ENCODE measurements at places on chromosomes 12 and 14.

- DNase-seq = no peak
These were observed 1337.4 kb downstream of the FSCB start for GRCh38 chr14:43169722-43170121.

DNA sequence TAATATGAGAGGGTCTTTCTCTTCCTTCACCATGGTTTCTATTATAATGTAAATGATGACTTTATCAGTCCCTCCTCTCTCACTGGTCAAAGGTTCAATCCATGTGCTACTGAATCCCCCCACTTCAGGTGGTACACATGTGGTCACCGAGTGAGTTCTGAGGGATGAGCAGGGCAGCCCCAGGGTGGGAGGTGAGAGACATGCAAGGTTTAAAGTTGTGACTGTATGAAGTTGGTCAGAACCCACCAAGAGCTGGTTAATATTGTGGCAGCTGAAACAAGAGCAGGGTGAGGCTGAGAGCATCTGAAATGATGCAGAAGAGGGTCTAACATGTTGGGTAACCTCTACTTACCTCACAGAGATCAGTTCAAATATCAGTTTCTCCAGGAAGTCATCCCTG lies 444.7 kb upstream of the FBXO33 start:
- DNase-seq = no peak

DNA sequence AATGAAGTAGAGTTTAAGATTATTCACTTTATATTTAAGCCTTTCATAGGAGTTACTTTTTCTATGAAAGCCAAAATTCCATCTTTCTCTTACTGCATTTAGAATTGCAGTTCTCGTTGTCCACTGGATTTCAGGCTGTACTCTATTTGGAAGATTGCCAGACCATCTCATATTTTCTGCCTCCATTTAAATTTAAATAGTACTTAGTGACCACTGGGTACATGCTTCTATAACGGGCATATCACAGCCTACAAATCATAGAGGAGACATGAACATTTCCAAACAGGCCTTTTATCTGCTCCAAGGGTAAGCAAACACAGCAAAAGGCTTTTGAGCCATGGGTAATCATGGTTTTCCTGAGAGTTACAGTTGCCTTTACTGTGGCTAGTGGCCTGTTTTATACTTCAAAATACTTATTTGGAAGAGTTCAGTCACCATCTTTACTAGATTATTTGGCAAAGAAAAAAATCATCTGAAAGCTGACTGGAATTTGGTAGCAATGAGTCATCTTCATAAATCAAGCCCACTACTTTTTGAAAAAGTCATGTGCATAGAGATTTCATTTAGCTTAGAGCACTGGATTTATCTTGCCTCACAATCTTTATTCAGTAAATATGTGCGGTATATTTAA lies 15.7 kb downstream of the ANO6 start:
- DNase-seq = no peak

DNA sequence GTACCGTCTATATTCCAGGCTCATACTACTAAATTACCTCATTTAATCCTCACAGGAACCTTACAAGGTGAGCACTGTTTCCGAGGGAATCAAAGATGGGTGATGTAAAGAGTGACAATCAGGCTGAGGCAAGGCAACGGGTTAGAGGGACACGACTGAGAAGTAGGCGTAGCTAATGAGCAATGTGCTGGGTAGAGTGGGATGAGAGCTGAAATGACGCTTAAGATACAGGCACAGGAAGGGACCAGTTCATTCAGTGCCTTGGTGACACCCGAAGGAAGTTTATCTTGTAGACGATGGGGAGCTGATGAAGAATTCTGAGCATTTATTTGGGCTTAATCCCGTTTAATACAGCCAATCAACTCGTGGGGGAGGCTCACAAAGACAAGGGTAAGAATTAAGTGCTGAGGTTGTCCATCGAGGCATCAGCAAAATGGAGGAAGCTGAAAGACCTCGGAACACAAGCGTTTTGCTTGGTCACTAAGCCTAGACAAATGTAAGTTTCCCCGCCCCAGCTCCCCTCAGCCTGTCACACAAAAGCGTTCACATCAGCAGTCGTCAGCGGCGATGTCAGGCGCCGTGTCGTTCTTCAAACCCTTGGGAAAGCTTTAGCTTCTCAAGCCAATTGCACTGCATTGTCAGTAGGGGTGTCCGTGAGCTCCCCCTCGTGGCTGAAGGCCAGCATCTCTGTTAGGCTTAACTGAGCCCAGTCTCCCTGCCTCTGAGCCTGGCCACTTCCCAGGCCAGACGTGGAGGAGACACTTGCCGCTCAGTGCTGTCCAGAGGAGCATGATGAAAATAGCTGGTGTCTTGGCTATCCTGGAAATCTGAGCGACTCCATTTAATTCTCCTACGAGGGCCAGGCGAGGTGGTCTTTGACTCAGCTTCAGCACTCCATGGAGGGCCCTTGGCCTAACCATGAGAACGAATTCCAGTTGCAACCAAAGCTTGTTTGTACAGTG lies 288.5 kb upstream of the G2E3 start:
- DNase-seq = peak; percentile 14

GRCh38 chr12:21169878-21170472 lies 39.0 kb downstream of the SLCO1B1 start:
- peak; percentile 12 for DNase-seq

DNA sequence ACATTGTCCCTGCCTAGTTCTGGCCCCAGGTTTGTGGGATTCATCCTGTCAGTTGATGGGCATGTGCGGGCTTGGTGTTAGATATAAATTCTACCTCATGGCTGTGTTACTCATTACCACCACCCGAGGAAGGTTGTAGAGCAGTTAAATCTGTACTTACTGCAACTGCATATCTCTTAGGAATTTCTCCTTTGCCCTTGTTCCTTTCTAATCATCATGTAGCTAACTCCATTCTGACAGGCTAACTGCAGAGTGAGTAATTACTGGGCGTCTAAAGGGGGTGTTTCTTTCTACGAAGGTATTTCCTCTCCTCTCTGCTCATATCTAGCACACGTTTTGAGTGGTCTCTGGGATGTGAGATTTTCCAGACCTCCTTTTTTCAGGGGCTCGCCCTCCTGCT lies 1076.7 kb downstream of the TMTC2 start:
- no peak for DNase-seq

DNA sequence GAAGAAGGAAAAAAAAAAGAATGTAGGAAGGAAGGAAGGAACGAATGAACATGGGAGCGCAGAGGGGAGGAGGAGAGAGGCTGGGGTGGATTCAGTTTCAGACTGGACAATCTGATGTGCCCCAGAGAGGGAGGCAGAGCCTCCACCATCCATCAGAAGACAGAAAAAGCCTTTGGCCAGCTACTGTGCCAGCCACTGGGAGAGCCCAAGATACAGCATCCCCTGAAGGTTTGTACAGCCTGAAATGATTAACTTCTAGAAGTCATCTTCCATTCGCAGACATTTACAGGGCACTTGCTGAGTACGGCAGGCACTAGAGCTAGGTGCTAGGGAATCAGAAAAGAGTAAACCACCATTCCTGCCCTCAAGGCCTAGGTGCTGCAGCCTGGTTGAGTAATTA lies 9.0 kb downstream of the PLEKHG6 start:
- no peak for DNase-seq

GRCh38 chr14:30225176-30225575 lies 297.5 kb upstream of the PRKD1 start:
- DNase-seq = no peak

GRCh38 chr12:68451261-68452077 lies 119.3 kb upstream of the MDM1 start:
- DNase-seq = no peak

DNA sequence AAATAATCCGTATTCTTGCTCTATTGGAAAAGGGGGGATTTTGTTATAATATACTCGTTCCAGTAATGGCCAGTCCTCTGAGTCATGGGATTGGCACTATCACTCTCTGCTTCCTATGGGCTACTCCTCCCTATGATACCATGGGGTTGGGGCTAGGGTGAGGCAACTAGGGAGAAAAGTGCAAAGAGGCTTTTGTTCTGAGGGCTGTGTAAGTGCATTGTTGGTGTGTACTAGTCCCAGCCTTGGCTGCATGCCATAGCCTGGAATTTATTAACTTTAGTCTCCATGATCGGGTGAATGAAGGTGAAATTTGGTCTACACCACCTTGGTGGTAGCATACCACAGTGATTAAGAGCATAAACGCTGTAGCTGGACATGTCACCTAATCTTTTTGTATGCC lies 247.6 kb downstream of the RPAP3 start:
- no peak for DNase-seq

GRCh38 chr14:68806526-68807147 lies 13.8 kb upstream of the ZFP36L1 start:
- no peak for DNase-seq

GRCh38 chr14:54828037-54828436 lies 74.6 kb downstream of the GCH1 start:
- no peak for DNase-seq

DNA sequence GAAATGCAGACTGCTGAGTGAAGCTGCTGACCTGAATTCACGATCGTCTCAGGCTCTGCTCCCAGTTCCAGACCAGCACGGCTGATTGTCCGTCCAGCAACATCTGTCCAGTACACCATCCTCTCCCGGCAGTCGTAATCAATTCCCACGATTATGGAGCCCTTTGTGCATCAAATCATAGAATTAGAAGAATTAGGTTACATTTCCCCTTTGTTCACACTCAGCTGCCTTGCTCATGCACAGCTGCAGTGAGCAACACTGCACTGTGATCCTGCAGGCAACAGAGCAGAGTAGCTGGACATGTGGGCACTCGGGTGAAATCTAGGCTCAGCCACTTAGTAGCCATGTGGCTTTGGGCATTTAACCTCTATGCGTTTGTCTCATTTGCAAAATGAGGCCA lies 22.2 kb downstream of the RTRAF start:
- no peak for DNase-seq

- no peak for DNase-seq
These were observed 197.7 kb upstream of the CNOT2 start for GRCh38 chr12:70045514-70045913.

- no peak for DNase-seq
These were observed 892.9 kb downstream of the DIO2 start for GRCh38 chr14:79318371-79318770.

- DNase-seq = no peak
These were observed 3.3 kb downstream of the GMPR2 start for GRCh38 chr14:24235804-24236688.

DNA sequence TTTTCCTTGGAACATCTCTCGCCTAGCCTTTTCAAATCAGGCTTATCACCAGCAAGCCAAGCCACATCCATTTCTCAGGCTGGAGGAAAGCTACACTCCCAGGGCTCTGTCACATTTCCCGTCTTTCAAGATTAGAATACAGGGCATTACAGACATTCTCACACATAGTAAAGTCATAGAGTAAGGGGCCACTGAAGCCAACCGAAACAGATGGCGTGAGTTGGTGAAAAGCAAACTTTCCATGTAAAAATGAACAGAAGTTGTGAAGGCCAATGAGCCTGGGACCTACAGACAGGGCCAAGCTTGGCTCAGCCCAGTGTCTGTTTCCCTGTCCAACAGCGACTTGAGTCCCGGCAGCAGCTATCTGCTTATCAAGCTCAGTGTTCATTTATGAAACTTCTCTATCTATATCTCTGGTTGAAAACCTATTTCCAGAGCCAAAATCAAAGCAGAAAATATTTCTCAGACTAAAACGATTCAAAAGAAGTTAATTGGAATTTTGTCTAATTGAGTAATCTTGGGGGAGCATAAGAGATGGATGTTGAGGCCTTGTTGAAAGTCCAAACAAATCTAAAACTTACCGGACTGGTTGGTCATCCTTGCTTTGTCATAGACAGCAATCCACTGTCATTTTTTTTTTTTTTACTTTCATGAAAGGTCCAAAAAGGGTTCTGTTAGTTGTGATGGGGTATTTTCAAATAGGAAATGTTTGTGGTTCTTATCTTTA lies 105.6 kb downstream of the DAAM1 start:
- DNase-seq = no peak

DNA sequence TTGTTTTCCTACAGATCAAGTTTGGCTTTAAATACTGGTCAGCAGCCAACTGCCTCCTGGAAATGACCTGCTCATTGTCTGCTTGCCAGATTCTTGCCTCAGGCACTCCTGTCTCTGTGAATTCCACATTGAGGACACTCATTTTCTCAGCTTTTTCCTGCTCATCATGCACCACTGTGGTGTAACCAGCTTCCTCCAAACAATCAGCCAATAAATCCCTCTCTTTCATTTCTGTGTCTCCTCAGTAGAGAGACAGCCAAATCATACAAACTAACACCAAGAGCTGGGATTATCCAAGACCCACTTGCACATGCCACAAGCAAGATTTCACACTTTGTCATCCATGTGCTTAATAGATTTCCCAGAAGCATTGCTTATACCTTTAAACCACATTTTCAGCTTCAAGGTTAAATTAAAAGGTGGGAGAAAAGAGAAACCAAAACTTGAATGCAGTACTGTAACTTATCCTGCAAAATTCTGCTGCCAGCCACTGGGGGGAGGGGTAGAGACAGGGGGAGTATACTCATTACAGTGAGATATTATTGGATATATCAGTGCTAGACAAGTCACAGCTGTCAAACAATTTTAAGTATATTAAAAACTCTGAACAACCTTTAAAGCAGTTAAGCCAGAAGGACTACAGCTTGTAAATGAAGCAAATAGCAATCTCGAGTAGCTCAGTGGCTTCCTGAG lies 105.0 kb downstream of the PPP2R5E start:
- DNase-seq = no peak

GRCh38 chr12:1956716-1957115 lies 38.3 kb upstream of the CACNA2D4 start:
- no peak for DNase-seq

- no peak for DNase-seq
These were observed at the start of gene HHIPL1 for GRCh38 chr14:99644723-99645544. HHIPL1 (plus strand) TSS chr14:99645129; CDS start chr14:99645208, 79 bp downstream.

DNA sequence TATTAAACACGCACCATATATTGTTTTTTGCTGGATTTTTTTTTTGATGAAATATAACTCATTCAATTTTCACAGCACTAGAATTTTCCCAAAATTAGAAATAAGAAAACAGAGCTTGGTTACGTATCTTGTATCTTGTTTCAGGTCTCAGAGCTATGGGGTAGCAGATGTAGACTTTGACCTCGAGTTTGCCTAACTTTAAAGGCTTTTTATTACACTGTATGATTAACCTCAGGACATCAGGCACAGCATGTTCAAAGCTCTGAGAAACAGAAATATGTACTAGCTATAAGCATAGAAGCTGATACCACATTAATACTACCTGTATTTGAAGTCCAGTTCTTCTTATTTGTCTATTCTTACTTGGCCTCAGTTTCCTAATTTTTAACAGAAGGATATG lies 171.9 kb upstream of the KITLG start:
- DNase-seq = no peak

- DNase-seq = no peak
These were observed 2.3 kb downstream of the HOXC12 start for GRCh38 chr12:53956914-53957536.

DNA sequence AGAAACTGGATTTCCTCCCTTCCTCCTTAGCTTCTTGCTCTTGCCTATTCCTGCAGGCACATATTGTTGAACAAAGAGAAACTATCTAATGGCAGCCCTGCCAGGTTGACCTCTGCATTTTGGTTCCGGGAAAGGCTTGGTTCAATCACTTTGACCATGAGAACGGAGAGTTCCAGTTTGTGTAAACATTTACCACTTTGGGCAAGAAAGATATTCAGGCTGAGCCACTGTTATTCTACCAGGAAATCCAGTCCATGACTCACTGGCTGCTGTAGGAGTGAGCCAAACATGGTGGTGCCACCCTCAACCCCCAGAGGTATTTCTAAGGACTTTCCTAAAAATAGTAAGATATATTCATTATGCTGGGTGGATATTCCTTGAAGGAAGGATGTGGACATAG lies 242.2 kb upstream of the OR4E1 start:
- DNase-seq = no peak

GRCh38 chr12:5548152-5548943 lies 116.4 kb downstream of the NTF3 start:
- no peak for DNase-seq
